ENCODE measurements at places on chromosomes 16 and 17. TPM values are rescaled to one million over a fixed set of nuclear protein-coding genes. Genes with fewer than 3 reads are reported as not detected.

- no peak for DNase-seq
- no peaks in the 10 kb centered on the region for H3K36me3 ChIP-seq
- H3K4me3 ChIP-seq, result no peak overlapping the region
- peaks cover 3% of the 10 kb centered on the region for H3K27me3 ChIP-seq
- no peak overlapping the region for H3K27ac ChIP-seq
- no peaks in the 10 kb centered on the region for H3K4me1 ChIP-seq
These were observed 466.3 kb downstream of the SOX9 start for GRCh38 chr17:72587156-72587555.

- no peaks in the 10 kb centered on the region for H3K4me1 ChIP-seq
- no peak overlapping the region for H3K4me3 ChIP-seq
- no peak for DNase-seq
- no peak overlapping the region for H3K27ac ChIP-seq
These were observed 377.8 kb upstream of the TNRC6C start for GRCh38 chr17:77580531-77581270.

KRTAP4-3 gene
- total RNA-seq, result not detected

DNA sequence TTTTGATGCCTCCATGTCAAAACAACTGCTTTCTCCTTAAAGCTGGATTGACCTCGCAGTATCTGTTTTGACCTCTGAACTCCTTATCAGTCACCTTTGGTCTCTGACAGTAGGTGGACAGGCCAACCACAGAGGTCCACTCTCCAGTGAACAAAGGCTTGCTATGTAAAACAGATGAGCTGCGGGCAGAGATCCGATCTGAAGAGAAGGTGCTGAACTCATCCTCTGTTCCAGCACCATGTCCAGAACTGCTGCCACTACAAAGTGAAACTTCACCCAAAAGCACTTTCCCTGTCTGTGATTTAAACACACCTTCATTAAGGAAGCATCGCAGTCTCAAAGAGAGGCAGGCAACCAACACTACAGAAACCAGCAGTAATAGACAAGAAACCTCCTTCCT lies 117.3 kb upstream of the CORO6 start:
- no peaks in the 10 kb centered on the region for H3K36me3 ChIP-seq
- H3K4me1 ChIP-seq, result peaks cover 19% of the 10 kb centered on the region
- no peak overlapping the region for H3K4me3 ChIP-seq
- no peaks in the 10 kb centered on the region for H3K27me3 ChIP-seq
- DNase-seq, result no peak
- no peak overlapping the region for H3K27ac ChIP-seq

DNA sequence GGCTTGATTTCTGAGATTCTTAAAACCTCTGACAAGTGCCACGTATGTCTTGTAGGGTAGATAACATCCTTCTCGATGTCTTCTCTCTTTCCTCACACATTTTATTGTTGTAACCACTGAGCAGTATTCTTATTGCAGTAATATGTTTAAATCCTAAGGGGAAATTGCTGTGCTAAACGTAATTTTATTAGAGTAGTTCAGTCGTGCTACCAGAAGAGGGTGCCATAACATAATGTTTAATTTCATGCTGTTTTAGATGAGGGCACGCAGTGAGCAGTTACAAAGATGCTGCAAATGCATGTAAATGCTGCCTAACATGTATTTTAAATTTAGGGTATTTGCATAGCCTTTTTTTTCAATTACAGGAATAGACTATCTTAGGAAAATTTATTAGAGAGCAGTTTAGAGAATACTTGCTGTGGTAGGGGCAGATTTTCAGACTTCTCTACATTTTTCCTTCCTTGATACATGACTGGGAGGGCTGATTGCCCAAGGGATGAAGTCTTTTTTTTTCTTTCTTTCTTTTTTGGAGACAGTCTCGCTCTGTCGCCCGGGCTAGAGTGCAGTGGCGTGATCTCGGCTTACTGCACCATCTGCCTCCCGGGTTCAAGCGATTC lies 51.7 kb downstream of the GAN start:
- H3K27me3 ChIP-seq, result no peaks in the 10 kb centered on the region
- peaks cover 4% of the 10 kb centered on the region for H3K36me3 ChIP-seq
- H3K27ac ChIP-seq, result no peak overlapping the region
- no peak overlapping the region for H3K4me3 ChIP-seq
- H3K4me1 ChIP-seq, result no peaks in the 10 kb centered on the region
